ENCODE measurements at places on chromosomes 5 and 9.
A peak's percentile ranks its signal among the peaks of the same experiment; 100 is the strongest.

DNA sequence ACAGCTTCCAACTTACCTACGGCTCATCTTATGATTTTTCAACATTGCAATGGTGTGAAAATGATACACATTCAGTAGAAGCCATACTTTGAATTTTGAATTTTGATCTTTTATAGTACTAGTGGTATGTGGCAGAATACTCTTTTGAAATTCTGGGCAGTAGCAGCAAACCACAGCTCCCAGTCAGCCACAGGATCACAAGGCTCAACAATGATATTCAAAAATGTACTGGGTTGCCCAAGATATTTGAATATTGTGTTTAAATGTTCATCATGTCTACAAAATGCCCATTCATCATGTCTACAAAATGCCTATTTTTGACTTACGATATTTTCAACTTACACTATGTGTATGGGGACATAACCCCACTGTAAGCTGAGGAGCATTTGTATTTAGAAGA is 81.3 kb upstream of the PRR16 start:
- no peak for DNase-seq

DNA sequence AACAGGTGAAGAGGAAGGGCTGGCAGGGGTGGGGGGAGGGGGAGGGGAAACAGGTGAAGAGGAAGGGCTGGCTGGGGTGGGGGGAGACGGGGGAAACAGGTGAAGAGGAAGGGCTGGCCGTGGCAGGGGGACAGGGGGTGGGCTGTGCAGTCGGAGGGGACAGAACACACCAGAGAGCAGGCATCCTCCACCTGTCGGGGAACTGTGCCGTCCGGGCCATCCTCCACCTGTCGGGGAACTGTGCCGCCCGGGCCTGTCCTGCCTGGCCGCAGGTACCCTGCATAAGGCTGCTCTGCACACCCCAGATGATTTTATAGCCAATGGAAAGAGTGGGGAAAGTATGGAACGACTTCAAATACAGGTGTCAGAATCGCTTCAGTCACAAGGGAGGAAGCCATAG is 32.5 kb upstream of the PPP1R26 start:
- no peak for DNase-seq

DNA sequence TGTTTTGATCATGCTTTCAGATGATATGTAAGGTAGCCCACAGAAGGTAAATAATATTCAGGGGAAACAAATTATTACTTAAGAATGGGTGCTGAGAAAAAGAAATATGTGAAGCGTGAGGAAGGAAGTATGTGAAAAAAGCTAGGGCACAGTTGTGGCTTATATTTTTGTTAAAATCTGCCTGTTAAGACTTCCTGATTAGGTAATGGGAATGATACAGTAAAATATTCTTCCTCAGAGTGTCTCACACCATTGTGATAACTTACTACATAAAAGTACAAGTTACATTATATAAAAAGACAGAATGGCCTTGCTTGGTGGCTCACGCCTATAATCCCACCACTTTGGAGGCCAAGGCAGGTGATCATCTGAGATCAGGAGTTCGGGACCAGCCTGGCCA is 18.7 kb upstream of the PARP8 start:
- DNase-seq, result no peak

DNA sequence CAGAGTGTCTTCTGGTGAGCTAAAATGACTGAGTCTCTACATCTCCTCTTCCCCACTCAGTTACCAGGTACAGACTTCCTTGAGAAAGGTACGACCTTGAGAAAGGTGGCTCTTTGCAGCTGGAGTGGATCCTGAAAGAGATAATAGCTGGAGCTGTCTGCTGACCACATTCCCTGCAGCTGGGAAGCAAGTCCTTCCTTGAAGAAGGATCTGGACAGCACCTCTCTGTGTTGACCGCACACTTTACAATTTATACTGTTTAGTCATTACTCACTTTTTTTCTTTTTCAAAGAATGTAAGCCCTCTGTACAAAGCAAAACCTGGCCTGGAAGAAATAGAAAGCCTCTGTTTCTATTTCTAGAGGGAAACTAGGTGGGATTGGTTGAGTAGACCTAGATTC is 148.8 kb downstream of the MACIR start:
- DNase-seq, result peak; percentile 22

GRCh38 chr9:91298311-91298710 is 63.4 kb downstream of the AUH start:
- DNase-seq, result no peak

DNA sequence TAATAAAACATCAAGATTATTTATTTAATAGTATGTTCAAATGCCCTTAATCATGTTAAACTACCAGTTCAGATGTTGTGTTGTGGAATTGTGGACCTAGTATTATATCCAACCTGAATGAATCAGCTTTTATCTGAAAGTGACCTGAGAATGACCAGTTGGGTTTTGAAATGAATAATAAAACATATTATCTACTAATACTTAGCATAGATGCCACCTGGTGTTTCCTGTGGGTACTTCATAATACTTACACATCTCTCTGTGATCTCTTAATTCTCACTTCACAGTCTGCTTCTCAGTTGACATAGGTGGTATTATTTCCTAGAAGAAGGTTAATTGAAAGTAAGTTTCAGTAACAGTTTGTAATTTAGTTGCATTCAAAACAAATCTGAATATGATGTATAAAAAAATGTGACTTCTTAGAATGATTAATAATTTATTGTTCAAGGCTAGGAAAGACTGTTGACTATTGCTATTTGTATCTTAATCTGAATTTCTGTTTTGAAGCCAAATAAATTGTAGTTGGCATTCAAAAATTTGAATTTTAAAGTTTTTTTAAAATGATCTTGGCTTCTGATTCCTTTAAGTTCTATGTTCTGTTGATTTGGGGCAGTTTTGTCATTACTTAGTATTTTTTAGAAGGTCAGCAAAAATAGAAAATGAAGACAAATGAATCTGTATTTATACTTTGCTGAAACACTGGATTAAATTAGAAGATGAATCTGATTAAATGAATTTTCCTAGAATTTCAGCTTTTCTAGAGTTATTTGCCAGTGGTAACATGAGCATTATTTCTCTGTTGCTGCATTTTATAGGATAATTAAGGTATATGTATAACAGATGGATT is 48.2 kb downstream of the KIF2A start:
- DNase-seq, result peak; percentile 42

- no peak for DNase-seq
These were observed 33.3 kb downstream of the PPP1R2B start for GRCh38 chr5:156883316-156883875.

- no peak for DNase-seq
These were observed 28.0 kb downstream of the LCP2 start for GRCh38 chr5:170269579-170269978.

GRCh38 chr9:18585996-18586395 is 112.0 kb downstream of the ADAMTSL1 start:
- no peak for DNase-seq

DNA sequence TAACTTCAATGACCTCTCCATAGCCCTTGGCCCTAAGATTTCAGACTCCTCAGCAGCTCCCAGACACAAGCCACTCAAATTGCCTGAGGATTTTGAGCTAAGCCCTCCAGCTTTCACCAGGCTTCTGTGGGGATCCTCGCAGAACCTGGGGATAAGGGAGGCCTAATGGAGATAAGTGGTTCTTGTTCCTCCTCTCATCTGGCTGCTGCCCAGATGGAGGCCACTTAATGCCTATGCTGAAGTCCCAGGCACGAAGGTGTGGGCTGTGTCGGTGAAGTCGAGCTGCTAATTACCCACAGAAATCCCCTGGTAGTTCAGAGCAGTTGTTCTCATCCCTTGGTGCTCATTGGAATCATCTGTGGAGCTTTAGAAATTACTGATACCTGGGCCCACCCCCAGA is 10.3 kb upstream of the FAT2 start:
- DNase-seq, result no peak

GRCh38 chr9:87596862-87597261 is 99.2 kb downstream of the DAPK1 start:
- DNase-seq, result no peak

DNA sequence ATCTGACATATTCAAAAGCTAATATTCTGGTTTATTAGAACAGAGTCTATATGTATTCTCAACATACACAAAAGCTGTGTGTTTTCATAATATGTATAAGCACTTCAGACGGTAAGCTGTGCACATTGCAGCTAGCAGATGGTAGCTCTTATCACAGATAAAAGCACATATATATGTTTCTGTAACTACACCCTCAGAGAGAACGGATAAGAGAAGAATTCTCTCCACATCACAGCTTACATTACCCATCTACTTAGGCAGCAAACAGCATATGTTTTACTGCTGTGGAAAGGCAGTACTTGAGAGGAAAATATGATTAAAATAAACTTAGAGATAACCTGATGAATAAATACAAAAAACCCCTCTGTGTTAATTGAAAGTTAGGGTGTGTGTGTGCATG is 450.9 kb upstream of the ZNF608 start:
- no peak for DNase-seq

DNA sequence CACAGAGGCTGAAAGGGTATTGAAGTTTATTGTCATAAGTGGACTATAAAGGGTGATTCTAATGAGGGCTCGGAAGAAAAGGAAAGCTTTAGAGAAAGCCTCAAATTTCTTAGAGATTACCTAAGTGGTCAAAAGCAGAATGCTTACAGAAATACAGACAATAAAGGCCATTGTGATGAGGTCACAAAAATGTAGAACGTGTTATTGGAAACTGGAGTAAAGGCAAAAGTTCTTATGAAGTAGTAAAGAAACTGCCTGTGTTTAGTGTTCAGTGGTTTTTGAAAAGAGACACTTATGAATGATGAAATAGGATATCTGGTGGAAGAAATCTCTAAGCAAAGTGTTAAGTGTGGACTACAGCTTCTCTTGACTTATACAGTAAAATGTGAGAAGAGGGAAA is 726.9 kb downstream of the DNAH5 start:
- no peak for DNase-seq

- peak; percentile 48 for DNase-seq
These were observed 12.4 kb downstream of the SLC30A5 start for GRCh38 chr5:69105996-69106906.

DNA sequence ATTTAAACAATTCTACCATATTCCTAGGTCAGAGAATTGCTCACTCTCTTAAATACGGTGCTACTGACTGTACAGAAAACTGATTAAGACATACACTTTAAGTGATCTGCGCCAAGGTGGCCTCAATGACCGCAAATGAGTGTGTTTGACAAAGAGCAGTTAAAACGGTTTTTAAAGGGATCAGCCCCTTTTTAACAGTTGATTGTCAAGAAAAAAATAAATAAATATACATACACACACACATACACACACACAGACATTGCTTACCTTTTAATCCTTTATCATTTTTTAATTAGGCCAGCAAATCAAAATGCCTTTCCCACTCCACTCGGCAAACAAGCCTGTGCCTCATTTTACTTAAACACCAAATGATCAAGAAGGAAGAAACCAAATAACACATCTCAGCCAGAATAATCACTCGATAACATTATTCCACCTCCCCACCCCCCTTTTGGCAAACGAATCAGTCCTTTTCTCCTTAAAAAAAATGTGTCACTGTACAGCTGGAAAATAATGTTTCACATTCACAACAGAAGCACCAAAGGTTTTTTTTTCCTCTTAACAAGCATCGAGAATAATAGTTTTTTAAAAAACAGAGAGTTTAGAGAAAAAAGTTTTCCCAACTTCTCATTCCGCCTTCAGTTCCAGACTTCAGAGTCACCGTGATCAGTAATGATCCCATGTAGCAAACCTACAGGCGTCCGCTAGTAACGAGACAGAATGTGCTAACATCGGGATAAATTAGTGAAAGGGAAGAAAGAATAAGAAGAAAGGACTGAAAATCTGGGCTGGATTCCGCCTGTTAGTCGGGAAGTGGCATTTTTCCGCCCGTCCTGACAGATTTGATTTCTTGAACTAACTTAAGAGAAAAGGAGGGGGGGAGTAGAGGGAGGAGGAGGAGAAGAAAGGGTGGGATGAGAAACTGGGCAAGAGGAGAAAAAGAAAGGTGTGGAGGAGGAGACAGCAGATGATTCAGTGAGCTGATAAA is at the start of gene ZNF608:
TSS of gene ZNF608 (minus strand) at position 712 of the 988 bp plus-strand sequence. CDS start 1,650 bp downstream, outside the sequence.
- peak; percentile 86 for DNase-seq

- no peak for DNase-seq
These were observed 55.8 kb downstream of the GNAQ start for GRCh38 chr9:77975806-77976205.

DNA sequence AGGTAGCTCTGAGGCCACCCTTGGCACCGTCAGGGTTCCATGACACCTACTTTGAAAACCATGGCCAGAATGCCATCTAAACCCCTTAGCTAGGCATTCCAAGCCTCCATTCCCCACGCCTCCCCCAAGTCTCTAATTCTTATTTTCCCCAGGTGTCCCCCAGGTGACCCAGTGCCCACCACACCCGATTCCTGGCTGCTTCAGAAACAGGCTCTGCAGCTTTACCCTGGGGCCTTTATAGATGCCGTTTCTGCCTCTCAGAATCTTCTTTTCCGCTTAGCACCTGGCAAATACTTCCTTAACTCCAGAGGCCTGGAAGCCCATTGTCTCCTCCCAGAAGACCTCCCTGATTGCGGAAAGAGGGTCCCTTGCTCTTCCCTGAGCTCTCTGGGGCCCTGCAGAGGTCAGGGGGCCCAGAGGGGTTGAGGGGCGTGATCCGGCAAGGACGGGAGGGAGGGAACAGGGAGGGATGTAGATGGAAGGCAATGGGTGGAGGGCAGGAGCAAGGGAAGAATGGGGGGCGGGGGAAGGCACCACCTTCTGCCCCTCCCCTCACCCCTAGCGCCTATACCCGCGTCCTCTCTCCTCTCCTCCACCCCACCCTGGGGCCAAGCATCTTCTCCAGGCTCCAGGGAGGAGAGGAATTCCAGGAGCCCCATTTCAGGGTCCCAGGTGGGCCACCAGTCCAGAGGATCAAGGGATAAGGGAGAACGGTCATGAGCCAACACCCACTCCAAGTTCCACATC is 12.0 kb upstream of the WDR38 start:
- DNase-seq, result no peak

DNA sequence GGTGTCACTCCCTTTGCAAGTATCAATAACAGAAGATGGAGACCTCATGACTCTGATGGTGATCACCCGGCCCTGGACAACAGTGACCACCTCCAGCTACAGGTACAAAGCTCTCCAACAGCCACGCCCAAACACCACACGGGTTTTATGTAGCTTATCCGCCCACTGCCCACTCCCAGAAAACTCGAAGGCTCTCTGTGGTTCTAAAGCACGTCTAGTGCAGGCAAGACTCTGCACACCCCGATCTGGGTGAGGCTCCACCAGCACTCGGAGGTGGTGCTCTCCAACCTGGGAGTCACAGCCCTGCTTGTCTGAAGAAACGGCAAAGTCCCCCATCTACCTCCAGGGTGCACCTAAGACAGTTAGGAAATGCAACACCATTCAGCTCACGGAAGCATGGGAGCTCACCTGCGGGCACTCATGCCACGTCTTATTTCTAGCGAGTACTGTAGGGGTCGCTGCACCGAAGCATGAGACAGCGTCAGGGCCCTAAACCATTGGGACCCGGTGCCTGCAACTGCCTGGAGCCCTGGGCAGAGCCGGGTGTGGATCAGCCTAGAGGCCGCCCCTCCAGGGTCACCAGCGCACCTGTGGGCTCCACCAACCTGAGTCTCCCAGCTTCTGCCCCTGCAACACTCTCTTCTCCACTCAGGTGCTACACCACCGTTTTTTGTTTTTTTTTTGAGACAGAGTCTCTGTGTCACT is 58.1 kb upstream of the ZNF354A start:
- no peak for DNase-seq

GRCh38 chr5:40441733-40442132 is 238.0 kb upstream of the PTGER4 start:
- DNase-seq, result no peak

- no peak for DNase-seq
These were observed 161.4 kb upstream of the ZNF462 start for GRCh38 chr9:106701611-106702010.

GRCh38 chr5:179312557-179313235 is 32.6 kb downstream of the ADAMTS2 start:
- DNase-seq, result no peak

GRCh38 chr5:121899346-121899745 is 47.7 kb downstream of the FTMT start:
- no peak for DNase-seq

All from SK-N-DZ (cell line).